Activated CD4-positive, CD25-positive, alpha-beta regulatory T cell (primary cell): ENCODE measurements at places on chromosomes 13 and 19.

GRCh38 chr13:113747291-113747833, 11.7 kb upstream of the TMEM255B start:
- DNase-seq: no peak

GRCh38 chr13:114038211-114038613, 64.3 kb upstream of the C13orf46 start:
- no peak for DNase-seq

- DNase-seq: no peak
These were observed 14.5 kb downstream of the SGTA start for GRCh38 chr19:2768365-2769132.

DNA sequence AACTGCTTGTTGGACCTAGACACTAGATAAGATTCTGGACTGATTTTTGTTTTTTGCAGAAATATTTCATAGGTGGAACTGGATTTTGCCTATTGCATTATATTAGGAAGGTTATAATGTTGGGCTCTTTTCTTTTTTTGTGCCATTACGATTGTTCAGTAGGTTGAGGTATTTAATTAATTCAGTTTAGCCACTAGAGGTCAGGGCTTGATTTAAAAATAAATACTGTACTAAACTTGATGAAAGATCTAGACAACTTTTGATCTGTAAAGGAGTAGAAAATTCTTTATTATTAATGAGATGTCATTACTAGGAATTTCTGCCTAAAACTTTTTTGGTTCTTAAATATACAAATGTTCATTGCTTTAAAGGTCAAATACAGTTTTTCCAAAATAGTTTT, 15.2 kb upstream of the SUPT20H start:
- no peak for DNase-seq

- no peak for DNase-seq
These were observed 108.7 kb downstream of the DPF1 start for GRCh38 chr19:38115271-38115802.

DNA sequence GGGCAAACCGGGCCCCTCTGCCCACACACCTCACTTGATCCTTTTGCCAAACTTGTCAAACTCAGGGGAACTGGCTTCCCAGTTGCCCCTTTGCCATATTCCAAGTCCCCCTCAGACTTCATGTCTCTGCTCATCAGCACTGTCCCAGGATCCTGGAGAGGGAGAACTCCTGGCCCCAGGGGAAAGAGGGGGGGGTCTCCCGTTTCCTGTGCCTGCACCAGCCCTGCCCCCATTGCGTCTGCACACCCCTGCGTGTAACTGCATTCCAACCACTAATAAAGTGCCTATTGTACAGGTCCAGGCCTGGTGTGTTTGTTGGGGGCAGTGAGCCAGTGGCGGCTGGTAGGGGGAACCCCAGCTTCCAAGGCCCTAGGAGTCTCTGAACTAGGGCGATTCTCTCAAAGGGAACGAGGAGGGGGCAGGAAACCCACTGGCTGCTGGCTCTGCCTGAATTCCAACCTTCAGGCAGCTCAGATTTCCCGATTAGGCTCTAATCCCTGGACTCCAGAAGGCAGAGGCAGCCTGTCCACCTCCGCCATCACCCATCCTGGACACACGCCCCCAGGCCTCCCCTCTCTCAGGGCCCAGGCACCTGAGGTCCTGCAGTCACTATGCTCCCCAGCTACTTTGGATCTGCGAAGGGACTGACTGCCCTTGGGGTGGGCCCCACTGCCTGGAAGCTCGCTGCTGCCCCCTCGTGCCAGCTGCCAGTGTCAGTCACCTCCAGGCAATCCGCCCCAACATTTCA, 9.7 kb upstream of the ILF3 start:
- DNase-seq: peak; percentile 82

GRCh38 chr13:112726016-112726767, 36.4 kb downstream of the ATP11A start:
- no peak for DNase-seq

DNA sequence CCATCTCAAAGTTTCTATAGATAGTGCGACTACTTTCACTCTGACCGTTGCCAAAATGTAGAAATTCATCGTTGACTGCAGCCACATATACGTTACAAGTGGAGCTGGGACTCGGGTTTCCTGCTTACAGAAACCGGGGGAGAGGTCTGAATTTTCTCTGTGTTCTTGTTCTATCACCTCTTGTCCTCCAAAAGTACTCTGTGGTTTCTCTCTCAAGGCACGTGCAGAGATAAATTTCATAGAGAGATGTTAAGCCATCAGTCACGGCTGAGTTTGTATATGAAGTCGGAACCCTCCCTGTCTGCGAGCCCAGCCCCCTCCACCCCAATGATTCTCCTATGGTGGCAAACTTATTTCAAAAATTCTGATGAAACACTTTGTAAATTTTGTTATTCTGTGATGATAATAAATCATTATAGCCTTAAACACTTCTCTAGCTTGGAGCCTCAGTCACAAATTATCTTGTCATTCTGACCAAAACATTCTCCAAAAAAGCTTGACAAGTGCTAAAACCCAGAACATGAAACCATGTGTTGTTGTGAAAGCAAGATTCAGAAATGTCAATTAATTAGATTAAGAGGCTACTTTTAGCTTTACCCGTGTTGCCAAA, 87.5 kb downstream of the TSHZ3 start:
- no peak for DNase-seq

- DNase-seq: no peak
These were observed 178.0 kb upstream of the MIR17HG start for GRCh38 chr13:91169321-91170050.

DNA sequence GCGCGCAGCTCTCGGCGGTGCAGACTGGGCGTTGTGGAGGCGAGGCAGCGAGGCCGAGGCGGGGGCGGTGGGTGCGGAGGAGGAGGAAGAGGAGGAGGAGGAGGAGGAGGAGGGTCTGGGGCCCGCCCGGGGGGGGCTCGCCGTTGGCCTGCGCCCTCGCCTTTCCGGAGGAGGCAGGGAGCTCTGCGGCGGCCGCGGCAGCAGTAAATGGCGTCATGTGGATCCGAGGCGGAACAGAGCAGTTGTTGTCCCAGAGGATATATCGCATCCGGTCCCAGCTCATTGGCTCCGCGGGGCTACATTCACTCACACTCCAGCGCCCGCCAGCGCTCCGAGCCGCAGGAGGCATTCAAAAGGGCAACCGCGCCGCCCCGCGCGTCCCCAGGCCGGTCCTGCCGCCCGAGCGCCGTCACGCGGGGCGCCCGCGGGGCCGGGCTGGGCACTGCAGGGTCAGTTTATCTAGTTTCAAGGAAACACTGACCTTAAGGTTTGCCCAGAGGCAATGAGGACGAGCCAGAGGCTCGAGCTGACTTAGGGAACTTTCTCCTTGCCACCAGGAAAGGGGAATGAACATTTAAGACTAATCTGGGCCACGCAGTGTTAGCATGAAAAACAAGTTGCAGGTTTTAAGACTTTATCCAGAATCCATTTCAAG, at the start of gene SPRY2:
SPRY2 (minus strand) TSS at position 26 of the 655 bp plus-strand sequence. CDS start 3,421 bp downstream, outside the sequence.
- DNase-seq: no peak

- DNase-seq: no peak
These were observed 101.0 kb downstream of the ZIC5 start for GRCh38 chr13:99870541-99870940.

DNA sequence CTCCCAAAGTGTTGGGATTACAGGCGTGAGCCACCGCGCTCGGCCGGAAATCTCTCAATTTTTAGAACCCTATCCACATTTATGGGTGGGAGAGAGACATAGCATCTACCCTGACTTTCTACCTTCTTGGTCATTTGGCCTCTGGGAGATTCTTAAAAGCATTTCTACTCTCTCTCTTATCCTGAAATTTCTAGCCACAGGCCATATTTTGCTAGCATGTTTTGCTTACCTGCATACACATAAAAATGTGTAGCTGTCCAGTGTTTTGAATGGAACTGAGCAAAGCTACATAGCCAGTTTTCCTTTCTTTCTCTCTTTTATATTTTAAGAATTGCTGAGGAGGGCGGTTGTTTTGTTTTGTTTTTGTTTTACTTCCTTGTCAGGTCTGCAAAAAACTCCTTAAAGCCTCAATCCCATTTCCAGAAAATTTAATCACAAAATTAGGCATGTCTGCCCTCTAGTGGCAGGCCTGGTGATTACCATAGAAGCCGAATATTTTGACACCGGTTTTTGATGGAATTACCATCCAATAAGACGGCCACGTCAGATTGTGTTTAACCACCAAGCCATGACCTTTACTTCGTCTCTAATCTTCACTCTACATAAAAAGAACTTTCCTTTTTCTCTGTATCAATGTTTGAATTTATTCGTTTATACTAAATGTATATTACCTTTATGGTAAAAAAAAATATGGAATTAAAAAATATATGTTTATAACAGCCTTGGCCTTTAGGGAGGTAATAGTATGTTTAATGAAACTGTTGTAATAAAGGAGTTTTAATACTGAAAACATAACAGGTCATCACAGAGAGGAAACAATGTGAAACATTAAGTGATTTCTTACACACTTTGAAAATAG, 34.4 kb upstream of the OXGR1 start:
- DNase-seq: peak; percentile 18

DNA sequence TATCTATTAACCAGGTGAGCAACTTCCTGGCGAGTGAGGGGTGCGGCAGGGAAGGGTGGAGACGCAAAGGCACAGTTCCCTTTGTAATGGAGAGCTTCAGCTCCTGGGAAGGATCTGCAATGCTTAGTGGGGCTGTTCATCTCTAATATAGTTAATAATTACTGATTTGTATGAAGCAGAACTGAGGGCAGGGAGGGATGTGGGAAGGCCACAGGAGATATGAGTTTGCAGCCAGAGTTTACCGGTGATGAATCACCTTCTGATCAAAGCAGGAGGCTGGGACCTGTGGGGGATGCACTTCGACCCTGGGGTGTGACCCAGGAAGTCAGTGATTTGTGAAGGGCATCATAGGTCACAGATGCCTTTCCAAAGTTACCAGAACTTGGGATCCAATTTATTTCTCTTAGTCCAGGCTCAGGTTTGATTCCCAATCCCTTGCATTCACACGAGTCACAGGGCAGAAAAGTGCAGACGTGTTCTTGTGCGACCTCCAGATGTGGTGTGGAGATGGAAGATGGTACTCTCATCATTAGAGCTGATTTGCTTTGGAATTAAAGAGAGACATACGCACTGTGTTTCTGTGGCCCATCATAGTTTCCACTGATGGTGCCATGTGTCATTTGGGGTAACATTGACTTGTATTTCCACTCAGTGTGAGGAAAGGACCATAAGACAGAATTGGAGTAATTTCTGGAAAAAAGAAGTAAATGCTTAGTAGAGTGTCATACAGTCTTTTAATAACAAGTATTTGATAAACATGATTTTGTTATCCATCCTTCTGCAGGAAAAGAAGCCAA, 55.0 kb downstream of the LRCH1 start:
- DNase-seq: no peak

DNA sequence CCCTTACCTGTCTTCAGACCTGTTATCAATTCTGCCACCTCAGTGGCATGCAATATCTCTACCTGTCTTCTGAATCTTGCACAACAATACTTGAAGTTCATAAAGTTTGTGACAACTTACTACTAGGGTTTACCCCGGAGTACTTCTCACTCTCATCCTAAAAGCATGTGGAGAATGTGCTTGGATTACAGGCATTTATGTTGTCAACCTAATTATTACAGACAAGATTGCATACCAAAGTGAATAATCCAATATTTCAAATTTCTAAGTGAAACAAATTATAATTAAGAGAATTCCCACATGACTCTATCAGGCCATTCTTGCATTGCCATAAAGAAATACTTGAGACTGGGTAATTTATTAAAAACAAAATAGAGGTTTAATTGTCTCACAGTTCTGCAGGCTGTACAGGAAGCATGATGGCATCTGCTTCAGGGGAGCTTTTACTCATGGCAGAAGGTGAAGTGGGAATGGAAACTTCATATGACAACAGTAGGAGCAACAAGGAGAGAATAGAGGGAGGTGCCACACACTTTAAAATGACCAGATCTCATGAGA, 661.0 kb upstream of the SPRY2 start:
- DNase-seq: no peak

GRCh38 chr13:43303033-43303729, 279.8 kb downstream of the DNAJC15 start:
- no peak for DNase-seq

DNA sequence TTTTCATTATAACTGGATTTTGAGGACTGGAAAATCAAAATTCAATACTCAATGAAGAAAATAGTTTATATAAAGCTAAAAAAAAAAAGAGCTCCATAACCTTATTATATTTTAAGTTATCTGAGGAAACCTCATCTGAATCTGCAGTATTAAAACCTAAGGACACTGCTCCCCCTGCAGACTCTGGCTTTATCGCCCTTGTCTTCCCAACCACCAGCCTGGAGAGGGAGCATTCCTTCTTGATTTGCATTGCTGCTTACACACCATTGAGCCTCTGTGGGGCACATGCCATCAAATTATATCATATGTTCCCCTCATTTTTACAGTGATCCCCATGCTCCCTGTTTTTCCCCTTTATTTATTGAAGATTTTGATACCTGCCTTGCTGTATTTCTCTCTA, 871.4 kb upstream of the GPC6 start:
- no peak for DNase-seq

- DNase-seq: no peak
These were observed 86.9 kb upstream of the DOCK9 start for GRCh38 chr13:99064624-99065234.

DNA sequence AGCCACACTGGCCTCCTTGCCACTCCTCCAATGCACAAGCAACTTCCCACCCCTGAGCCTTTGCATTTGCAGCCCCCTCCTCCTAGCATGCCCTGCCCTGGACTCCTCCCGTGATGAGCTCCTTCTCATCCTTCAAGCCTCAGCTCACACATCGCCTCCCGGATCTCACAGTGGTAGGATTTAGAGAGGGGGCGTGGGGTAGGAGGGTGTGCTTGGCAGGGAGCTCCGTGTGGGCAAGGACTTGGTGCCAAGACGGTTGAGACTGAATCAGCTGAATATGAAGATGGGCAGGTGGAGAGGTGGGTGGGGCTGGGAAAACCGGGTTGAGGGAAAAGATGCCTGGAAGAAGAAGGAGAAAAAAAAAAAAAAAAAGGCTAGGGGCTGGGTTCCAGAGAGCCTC, 48.4 kb upstream of the ZNRF4 start:
- DNase-seq: no peak

DNA sequence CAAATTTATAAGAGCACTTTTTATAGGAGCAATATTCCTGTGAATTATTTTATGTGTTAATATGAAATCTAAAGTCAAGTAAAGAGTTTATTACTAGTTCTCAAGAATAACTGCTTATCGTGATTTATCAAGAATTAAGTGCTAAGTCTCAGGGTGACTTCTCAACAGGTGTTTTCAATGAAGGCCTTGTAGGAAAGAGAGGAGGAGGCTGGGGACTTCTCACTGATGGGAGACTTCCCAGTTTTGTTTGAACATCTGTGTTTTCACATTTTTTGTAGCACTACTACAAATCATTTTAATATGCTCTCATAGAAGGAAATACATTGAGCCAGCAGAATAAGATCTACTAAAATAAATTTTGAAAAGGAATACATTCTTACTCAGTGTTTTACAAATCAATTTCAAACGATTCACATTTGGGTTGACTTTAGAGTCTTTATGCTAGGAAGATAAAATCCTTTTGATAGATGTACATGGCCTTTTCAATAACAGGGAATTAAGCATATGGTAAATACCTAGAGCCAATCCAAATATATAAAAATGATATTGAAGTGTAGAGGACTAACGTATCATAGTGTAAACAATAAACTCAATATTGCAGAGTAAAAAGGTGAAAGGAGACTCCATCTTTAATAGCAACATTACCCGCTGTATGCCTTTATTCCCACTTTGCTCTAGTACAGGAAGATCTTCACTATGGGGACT, 6.8 kb downstream of the PCDH17 start:
- no peak for DNase-seq
